ENCODE measurements at places on chromosomes 6 and 20. TPM values are rescaled to one million over a fixed set of nuclear protein-coding genes. Genes with fewer than 3 reads are reported as not detected.
A peak's percentile ranks its signal among the peaks of the same experiment; 100 is the strongest.

- DNase-seq: peak; percentile 9
These were observed 331.8 kb upstream of the BTBD3 start for GRCh38 chr20:11585752-11586352.

DNA sequence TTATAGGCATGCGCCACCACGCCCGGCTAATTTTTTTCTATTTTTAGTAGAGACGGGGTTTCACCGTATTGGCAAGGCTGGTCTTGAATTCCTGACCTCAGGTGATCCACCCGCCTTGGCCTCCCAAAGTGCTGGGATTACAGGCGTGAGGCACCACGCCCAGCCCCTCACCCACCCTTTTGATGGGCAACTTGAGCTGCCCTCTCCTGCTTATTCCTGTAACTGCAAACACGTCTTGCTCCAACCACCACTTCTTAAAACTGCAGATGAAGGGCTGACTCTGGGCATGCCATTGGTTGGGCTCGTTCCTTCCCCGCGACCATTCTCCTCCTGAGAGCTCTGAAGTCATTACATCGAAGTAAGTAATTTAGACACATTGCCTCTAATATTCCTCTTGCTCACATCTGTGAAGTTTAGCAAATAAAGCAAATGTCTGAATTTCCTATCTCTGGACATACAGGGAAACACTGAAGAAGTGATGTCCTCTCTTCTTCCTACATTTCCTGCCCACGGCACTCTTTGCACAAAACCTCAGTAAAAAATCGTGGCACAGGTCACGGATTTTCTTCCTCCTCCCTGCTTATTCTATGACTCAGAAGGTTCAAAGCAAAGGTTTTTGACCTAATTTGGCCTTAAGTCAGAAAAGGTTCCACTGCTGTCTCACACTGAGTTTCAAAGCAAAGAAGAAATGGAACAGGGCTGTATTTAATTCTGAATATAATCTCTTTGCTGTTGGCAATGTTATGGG, 117.5 kb downstream of the GMPR start:
- peak; percentile 20 for DNase-seq

DNA sequence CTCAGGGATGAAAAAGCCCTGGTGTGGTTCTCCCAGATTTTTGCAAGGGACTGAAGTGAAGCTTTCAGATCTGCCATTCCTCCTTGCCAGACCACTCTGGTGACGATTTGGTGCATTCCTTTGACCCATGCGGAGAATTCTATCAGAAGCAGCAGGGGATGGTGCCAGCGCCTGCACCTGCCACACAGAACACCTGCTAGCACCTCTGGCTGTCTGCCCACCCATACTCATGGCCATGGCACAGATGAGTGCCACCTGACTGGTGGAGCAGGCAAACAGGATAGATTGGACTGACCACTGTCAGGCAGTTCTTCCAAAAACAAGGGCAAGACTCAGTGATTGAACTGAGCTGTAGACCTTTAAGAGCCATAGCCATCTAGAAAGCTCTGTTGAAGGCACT, 107.1 kb downstream of the CDYL start:
- no peak for DNase-seq

EPPIN gene
- not detected for total RNA-seq

DNA sequence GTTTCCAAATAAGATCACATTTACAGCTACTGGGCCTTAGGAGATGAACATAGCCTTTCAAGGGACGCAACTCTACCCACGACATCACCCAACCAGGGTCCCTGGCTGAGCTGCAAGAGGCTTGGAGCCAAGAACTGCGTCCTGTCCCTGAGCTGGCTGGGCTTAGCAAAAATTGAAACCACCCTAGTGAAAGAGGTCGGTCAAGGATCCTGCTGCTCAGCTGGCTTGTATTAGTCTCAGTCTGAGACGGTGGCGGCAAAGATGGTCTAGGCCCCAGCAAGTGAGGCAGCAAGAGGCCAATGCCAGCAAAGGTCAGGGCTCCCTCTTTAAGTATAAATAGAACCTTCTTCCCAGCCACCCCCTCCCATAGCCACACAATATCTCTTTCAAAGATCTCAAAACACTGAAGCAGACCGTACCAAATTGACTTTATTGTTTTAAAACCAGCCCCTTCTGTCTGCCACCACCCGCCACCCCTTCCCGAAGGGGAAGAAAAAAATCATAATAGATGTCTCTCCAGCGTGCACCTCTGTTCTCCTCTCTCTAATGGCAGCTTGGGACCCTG, 140.5 kb downstream of the EYA2 start:
- no peak for DNase-seq

GRCh38 chr20:49766979-49767521, 45.6 kb upstream of the SLC9A8 start:
- DNase-seq: peak; percentile 51

PCK1 gene
- total RNA-seq: not detected

DNA sequence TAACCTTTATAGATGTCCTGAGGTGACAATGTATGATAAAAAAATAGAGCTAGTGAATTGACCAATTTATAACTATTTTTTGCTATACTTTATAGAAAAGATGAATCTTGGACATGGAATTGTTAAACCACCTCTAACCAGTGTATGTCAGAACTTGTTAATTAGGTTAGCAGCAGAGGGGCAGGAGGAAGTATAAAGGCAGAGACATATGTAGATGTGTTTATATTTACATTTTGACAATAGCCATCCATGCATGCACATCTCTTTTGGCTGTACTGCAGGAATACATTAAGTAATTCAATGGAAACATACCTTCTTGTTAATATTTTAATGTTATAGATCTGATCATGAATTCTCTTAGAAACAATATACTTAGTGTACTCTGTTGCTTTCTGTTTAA, 254.6 kb upstream of the NT5E start:
- DNase-seq: no peak

PSORS1C2 gene
- not detected for total RNA-seq

DNA sequence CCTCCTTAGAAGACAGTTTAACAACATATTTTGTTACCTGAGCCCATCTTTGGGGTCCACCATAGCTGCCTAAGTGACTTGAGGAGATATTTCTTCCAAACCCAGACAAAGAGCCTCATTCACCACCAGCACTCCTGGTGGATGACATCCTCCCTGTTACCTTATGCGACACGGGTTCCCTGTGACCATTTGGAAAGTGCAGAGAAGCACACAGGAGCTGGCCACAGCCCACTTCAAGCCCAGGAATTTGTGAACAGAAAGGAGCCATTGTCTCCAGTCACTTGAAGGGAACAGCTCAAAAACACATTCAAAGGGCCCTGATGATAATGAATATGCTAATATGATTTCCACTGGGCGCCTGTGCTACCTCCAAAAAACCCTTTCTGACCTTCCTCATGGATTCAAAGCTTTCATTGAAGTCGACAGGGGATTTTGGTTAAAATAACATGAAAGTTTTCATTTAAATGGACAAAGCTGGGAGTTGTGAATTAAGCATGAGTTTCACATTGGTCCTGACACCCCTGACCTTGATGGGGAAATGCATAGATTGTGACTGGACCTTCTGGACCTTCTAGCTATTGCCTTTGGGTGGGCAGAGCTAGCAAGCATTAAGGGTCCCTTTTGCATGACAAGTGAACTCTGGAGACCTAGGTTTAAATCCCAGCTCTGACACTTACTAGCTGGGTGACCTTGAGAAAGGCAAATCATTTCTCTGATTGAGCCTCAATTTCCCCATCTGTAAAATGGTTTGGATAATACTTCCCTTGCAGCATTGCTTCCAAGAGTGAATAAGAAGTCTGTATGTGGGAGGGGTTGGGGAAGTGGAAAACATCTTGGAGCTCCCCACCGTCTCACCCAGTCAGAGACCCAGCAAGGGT, 83.3 kb upstream of the SIRPA start:
- peak; percentile 35 for DNase-seq

Measured in lung microvascular endothelial cell (primary cell).